ENCODE measurements at places on chromosomes 2 and 18.

DNA sequence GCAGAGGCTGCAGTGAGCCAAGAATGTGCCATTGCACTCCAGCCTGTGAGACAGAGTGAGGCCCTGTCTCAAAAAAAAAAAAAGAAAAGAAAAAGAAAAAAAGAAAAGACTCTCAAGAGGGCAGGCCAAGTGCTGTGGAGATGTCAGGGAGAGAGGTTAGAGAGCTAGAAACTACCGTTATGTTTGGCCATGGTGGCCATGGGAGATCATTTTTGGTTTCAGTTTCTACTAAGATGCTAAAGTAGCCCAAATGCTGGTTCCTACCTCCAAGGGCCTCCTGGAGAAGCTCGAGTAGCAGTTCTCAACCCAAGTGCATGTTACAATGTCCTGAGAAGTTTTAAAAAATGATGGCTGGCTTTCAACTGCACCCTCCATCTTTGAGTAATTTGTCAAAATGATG is 47.4 kb upstream of the TCF4 start:
- no peak for DNase-seq

GRCh38 chr18:21703241-21703820 is 1.2 kb downstream of the ABHD3 start:
- DNase-seq, result peak; percentile 11

DNA sequence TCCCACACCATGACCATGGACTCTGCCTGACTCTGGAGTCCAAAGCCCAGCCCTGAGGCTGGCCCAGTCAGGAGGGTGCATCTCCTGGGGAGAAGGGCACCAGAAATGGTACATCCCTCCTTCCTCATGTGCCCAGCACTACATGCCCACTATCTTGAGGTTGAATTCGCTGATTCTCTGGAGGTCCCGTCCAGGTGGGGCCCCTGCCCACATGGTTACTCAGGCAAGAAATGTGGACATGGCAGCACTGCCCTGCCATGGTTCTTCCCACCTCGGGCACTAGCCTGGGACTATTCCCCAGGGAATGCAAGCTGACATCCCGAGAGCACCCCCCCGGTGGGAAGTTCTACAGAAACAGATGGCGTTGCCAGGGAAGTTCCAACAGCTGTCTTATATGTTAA is 15.3 kb upstream of the HES6 start:
- DNase-seq, result no peak

DNA sequence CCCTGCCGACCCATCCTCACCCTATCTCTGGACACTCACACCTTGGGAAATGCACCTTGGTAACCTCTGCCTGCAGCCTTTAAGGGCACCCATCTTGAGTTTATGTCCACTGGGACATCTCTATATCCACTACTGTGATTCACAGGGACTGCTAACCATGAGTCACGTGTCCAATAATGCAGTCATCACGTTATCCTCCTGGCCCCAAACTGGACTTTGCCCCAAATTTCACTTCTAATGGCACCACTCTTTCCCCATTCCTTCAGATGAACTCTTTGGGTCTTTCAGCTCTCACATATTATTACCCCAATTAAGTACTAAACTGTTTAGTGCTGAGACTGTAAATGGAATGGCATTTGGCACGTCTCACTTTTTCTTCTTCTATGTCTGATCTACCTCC is 71.2 kb upstream of the TMEM200C start:
- no peak for DNase-seq

DNA sequence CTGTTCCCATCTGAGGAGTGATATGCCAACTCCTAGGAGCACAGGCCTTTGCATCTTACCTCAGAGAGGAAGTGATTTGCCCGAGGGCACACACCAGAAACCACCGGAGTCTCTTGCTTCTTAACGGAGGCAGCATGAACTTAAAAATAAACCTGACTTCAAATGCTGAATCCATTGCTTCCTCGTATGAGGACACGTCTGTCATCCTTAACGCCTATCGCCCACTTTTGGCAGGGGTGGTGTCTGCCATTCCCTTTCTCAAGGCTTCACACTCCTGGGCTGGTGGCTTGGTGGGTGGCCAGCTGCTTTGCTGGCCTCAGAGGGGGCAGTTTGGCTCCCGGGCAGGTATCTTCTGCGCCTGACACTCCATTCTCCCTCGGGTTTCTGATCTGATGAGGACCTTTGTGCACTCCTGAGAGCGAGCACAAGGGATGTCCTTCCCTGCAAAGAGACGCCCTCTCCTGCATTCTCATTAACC is 1.1 kb upstream of the PREB start:
- DNase-seq, result no peak

- no peak for DNase-seq
Measured at GRCh38 chr2:54402350-54402749, 53.8 kb upstream of the SPTBN1 start.

- no peak for DNase-seq
Measured at GRCh38 chr18:48023334-48024008, 93.0 kb upstream of the SMAD2 start.

DNA sequence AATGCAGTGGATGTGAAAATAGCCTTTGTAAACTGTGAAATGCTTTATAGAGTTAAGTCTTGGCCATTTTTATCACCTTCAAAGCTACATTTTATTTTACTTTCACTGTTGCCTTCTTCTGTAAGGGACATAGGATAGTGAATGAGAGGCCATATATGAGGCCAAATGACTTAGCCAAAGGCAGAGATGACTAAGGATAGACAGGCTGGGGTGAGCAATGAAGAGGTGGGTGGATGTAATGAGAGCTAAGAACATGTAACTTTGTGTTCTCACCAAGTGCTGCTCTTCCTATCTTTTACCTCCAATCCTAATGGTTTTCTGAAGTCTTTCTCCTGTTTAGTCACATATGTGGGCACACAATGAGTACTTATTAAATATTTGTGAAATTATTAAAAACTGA is 101.9 kb downstream of the MBD5 start:
- DNase-seq, result no peak

GRCh38 chr2:134897932-134898331 is 20.7 kb upstream of the CCNT2 start:
- no peak for DNase-seq

DNA sequence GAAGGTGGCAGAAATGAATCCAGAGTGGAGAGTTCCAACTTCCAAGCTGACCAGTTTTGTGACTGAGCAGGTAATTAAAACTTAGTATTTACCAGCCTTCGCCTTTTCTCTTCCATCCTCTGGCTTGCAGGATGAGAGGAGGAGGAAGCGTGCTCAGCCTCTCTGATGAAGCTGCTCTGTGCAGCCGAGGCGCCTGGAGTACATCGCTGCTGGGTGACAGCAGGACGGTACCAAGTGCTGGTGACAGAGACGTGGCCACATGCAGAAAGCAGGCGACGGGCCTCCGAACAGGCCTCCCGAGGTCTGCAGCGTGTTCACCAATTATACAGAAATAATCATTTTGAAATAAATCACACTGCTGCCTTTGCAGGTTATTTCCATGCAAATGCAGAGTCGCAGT is 95.0 kb downstream of the MBP start:
- DNase-seq, result no peak

- DNase-seq, result peak; percentile 24
Measured at GRCh38 chr18:61901323-61901986, 8.6 kb upstream of the RNF152 start.

DNA sequence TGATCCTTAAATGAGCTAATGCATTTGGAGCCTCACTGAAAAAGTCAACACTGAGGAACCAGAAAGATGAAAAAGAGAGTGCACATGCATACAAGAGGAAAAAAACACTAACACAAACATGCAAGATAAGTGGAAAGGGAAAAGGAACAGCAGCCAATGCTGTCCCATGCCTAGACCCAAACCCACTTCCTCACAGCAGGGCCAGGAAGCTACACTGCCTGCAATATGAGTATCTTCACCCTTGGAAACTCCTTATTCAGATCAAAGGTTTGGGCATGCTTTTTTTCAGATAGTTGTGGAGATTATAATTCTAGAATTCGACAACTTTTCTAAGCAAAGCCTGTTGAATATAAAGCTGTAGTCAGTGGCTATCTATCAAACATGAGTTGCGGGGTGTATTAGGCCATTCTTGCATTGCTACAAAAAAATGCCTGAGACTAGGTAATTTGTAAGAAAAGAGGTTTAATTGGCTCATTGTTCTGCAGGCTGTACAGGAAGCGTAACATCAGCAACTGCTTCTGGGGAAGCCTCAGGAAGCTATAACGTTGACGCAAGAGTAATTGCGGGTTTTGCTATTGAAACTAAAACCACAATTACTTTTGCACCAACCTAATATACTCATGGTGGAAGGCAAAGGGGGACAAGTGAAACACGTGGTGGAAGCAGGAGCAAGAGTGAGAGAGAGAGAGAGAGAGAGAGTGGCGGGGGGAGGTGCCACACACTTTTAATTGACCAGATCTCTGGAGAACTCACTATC is 138.2 kb downstream of the MBD2 start:
- DNase-seq, result no peak

DNA sequence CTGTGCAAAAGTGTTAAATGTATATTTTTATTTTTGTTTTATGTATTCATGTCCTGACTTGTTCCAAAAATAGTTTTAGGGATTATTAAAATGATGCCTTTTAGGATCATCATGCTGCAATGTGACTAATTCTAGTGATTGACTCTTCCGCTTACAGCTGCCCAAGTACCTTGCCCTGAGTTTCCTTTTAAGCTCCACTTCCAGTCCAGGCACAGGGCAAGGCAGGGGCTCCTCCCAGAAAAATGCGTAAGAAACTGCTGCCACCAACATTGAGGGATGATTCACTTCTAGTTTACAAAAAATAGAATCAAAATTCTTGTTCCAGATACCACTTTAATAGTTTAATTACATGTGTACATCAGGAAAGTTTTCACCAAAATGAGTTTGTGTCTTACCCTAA is 116.4 kb downstream of the IRS1 start:
- DNase-seq, result no peak

GRCh38 chr2:169038338-169038757 is 7.2 kb upstream of the ABCB11 start:
- DNase-seq, result no peak

DNA sequence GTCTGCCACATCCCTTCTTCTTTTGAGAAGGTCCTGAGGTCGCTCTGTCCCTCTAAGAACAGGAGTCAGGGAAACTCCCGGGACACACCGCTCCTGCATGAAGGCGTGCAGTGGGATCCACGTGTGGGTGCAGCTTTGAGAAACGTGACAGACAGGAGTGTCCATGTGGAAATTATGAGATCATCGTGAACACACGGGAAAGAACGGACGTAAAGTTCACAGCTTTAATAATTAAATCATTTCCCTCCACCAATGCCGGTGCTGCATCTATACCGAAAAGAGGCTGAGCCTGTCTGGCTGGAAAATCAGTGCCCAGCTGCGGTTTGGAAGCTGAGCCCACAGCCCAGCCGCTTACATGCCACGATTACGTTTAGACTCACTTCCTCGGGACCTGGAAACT is 372.4 kb upstream of the SALL3 start:
- DNase-seq, result no peak

GRCh38 chr2:103959174-103960128 is 894.5 kb upstream of the POU3F3 start:
- DNase-seq, result no peak

DNA sequence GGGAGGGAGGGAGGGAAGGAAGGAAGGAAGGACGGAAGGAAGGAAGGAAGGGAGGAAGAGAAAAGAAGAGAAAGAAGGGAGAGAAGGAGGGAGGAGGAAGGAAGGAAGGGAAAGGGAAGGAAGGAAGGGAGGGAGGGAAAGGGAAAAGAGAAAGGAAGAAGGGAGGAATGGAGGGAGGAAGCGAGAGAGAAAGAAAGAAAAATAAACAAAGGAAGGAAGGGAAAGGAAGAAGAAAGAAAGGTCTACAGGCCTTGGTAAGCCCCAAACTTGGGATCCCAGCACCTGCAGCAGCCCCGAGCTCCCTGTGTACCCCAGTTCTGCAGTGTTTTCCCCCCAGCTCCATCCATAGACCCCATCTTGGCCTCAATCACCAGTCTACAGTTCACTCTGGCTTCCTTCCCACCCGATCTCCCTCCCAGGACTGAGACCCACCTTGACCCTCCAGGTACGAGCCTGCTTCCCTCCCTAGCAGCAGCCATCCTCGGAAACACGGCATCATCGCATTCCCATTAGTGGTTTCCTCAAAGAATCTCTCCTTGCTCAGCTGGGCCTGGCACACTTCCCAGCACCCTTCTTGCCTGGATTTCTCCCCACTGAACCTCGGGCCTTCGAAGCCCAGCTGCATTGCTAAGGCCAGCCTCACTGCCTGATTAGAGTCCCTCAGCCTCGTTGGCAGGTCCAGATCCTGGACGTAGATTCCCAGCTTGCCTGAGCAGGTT is 46.1 kb upstream of the SH3BP4 start:
- DNase-seq, result no peak

DNA sequence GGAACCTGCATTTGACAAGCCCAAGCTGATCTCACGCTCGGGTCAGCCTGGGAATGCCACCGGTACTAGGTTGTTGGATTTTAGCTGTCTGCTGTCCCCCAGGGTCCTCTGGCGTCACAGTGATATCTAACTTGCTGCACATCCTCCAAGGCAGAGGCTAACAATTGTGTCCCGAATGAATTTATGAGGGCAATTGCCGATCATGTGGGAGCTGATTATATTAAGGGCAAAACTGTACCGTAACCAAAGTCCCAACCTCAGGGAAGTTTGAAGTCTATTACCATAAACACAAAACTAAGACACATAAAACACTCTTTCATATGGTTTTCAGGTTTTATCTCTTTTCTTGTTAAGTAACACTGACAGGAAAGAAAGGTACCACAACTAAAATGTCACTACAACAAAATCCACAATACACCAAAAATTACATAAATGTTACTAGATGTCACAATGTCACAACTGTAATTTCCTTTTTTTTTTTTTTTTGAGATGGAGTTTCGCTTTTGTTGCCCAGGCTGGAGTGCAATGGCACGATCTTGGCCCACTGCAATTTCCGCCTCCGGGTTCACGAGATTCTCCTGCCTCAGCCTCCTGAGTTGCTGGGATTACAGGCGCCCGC is 6.7 kb downstream of the UXS1 start:
- no peak for DNase-seq

DNA sequence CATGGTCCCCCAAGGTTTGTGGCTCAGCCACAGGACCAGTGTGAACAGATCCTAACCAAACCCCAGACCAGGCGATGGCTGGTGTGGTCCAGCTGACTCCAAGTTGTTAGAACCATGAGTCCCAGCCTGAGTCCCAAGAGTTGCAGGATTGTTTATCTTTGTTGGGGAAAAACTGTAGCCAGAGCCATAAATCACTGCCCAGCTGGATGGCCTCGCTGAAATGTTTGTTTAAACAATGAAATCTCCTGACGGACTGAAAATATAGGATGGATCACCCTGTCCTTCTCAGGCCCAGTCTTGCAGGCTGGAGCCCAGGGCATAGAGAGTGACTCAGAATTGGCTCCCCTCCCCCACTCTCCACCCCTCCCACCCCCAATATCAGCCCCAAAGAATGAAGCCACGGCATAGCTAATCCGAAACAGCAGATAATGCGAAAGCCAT is 36.4 kb downstream of the PKDCC start:
- no peak for DNase-seq
